ENCODE measurements at places on chromosomes 4 and X.

DNA sequence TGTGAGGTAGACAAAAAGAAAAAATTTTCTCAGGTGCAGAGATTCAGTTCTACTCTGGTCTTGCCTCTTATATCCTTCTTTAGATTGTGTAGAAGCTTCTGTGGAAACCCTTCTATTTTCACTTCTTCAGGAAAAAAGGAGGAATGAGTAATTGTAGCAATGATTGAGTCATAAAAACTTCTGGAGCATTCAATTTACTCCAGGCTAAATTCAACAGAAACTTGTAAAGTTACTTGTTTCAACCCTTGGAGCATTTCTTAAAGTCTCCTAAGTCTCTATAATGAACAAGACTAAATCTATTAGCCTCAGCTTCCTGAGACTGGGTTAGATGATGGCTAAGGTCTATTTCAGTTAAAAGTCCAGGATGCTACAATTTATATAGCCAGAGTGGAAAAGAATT is 29.9 kb downstream of the BOD1L1 start:
- no peak for DNase-seq

GRCh38 chrX:38654302-38654701 is 93.0 kb downstream of the TSPAN7 start:
- DNase-seq = no peak

DNA sequence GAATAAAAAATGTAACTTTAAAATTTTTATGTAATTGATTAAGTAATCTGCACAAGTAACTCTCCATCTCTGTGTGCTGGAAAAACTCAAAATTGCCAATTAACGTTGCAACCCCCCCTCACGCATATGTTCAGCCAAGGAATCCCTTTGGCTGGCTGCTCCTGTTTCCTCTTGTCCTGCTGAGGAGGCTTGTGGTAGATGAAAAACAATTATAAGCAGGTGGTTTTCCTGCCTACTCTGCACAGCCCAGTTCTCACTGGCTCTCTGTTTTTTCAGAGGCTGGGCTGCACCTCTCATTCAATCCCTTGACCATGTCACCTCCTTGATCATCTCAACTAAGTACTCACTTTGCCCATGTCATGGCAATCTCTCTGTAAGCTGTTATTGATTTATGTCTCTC is 1068.4 kb downstream of the ARAP2 start:
- DNase-seq = no peak

DNA sequence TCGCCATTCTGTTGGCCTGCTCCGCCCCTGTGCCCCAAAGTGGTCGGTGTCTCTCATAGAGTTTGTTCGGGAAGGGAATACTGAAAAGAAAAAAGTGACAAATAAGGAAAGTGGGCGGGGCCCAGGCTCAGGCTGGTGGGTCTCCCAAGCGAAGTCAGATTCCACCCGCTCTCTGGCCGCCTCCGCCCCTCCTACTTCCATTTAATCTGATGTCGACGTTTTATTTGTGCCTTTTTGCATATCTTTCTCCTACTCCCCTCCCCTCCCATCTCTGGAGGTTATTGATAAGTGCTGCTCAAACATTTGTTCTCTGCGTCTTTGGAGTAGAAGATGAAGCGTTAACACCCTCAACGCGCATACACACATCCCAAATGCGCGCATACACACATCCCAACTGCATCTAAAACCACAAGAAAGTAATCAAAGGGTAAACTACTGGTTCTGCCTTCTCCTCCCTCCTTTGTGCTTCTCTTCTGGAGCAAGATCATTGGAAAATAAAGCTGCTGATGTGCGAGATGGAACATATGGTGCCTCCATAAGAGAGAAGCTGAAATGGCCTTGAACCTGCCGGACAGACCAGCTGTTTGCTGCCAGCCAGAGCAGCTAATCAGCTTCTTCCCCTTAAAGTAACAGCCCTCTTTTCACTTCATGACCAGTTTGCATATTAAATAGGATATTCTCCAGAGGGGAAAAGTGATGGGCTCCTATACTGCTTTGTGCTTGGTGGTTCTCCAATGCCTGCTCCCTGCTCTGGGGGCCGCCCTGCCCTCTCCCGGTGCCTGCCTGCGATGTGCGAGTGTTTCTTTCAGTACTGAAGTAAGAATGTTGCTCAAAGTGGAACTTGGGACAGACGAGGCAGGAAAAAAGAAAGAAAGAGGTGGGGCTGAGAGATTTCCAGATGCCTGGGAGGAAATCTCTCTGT is 3.1 kb downstream of the MAMLD1 start:
- DNase-seq = no peak

DNA sequence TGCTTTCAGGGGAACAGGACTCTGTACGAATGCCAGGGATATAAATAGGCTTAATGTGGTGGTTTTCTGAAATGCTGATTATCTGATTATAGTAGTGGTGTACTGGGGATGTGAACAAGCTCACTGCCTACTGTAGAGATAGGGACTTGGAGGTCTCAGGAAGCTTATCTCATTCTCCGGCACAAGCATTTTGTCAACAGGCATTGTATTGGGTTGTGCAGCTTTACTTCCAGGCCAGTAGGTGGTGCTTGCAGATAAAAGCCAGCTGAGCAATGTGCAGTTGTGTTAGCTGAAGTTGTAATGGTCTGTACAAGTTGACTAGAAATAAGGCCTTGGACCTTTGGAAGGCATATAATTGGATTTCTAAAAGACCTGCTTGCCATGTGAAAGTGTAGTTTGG is 49.5 kb upstream of the TMLHE start:
- no peak for DNase-seq

DNA sequence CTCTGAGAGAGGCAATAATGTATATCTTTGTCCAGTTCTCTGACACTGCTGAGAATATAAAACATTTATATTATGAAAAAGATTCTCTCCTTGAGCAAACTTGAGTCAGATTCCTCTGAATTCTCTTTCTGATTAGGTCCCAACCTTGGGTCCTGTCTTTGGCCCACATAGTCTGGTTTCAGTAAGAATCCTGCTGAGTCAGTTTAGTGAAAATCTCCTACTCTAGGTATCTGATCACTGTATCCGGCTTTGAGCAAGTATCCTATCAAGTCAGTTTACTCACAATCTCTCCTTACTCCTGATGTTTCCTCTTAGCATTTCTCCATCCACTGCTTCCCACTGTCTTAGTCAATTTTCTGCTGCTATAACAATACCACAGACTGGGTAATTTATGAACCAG is 253.9 kb downstream of the OPHN1 start:
- DNase-seq = no peak

- no peak for DNase-seq
These were observed 17.5 kb upstream of the TBC1D1 start for GRCh38 chr4:37873386-37873785.

GRCh38 chrX:21354725-21355124 is 19.5 kb upstream of the CNKSR2 start:
- no peak for DNase-seq

- no peak for DNase-seq
These were observed 1.1 kb downstream of the FGFR3 start for GRCh38 chr4:1793940-1794808.

DNA sequence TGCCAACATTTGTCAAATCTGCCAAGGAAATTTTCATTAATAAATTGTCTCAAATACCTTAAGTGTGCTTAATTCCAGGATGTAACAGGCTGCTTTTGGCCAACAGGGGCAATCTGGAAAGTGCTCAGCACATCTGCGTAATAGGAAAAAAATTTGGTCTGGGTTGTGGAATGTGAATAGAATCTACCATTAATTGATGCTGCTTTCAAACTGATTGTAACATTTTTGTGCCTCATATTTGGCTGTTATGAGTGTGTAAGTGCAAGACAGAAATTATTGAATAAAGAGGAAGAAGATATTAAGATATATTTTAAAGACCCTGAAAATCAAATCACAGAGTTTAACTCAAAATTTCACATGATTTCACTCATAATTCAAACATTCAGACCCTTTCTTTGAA is 41.1 kb downstream of the REELD1 start:
- DNase-seq = no peak

DNA sequence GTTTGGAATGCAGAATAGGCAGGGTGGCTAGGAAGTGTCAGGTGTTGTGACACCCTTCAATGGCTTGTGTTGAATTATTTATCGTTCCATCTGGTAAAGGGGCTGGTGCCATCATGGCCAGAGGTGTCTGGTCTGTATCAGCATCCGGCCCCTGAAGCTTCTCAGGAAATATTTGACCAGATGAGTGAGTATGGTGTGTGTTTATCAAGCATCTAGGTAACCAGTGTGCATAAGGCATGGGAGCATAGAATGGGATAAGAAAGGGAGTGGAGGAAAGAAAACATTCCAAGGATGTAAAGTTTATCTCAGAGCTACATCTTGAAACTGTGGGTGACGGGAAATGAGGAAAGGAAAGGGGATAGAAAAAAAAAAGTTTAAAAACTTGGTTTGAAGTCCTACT is 109.4 kb downstream of the KLHL4 start:
- no peak for DNase-seq

- no peak for DNase-seq
These were observed 7.8 kb downstream of the TIFA start for GRCh38 chr4:112277705-112278448.

DNA sequence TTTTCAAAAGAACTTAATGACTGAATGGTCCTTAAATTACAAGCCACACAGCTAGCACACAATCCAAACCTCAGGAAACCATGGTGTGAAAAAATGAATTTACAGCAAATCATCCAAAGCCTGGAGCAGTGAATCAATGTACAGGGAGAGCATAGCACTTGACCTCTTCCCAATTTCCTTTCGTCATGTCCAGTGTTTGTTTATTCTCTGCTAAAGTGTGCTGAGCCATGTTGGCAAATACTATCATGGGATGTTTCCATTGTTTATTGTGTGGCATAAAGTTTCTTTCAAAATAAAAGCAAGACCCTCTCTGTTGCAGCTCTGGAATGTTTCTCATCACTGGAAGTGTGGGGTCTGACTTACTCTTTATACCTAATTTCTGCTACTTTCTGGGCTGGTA is 25.4 kb upstream of the FAM47B start:
- DNase-seq = no peak

DNA sequence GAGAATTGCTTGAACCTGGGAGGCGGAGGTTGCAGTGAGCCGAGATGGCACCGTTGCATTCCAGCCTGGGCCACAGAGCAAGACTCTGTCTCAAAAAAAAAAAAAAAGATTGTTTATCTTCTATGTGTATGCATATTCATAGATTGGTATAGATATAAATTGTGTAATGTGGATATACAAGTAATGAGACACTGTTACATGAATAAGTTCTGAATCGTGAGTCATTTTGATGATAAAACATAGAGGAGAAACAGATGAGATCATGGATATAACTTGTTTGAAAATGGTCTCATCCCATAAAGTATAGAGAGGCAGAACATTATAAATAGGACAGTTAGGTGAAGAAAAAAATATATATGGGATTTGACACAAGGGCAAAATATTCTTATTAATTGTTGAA is 628.0 kb downstream of the IL1RAPL1 start:
- DNase-seq = no peak

- no peak for DNase-seq
These were observed 70.2 kb downstream of the TBL1X start for GRCh38 chrX:9535101-9535500.

GRCh38 chrX:18455384-18455783 is 30.0 kb downstream of the CDKL5 start:
- DNase-seq = no peak

GRCh38 chr4:163568843-163569242 is 74.4 kb downstream of the TMA16 start:
- DNase-seq = no peak

GRCh38 chr4:89299153-89299791 is 8.3 kb downstream of the GPRIN3 start:
- DNase-seq = no peak

- no peak for DNase-seq
These were observed 20.4 kb downstream of the APOOL start for GRCh38 chrX:85024044-85024443.

DNA sequence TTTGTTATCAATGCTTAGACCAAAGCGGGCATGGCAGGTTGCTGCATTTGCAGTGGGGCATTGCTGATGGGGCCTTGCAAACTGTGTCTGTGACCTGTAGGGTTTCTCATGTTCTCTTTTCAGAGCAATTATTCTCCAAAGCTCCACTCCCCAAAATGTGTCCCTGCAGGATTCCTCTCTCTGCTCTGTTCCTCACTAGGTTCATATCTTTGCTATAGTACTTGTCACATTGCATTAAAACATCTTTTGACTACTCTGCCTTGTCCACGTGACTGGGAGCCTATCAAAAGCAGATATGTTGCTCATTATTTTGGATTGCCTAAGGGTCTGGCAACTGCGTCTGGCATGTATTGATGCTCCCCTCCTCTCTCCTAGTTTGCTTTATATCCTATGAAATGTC is 177.7 kb upstream of the MID1 start:
- no peak for DNase-seq

DNA sequence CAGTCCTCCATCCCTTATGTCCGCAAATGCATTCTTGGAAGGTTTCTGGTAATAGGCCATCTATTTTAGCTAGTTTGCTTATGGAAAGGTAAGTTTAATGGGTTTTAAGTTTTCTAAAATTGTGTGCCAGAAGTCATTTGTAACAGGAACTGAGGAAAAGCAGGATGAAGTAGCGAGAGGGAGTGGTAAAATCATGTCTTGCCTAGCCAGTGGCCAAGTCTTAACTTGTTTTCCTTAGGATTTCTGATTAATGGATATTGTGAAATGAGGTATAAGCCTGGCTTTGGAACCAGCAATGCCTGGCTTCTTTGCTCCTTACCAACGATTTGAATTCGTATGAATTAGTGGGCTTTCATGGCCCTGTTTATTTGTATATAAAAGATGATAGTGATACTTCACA is 7.3 kb downstream of the SEC24B start:
- DNase-seq = no peak

- peak; percentile 14 for DNase-seq
These were observed 677 bp upstream of the CYP4V2 start for GRCh38 chr4:186190581-186191199.

- no peak for DNase-seq
These were observed 116.1 kb downstream of the PDLIM5 start for GRCh38 chr4:94567811-94568210.

GRCh38 chrX:43655151-43656004 is 721 bp upstream of the MAOA start:
- no peak for DNase-seq

GRCh38 chrX:53122013-53122412 is 28.1 kb downstream of the KANTR start:
- DNase-seq = no peak

- no peak for DNase-seq
These were observed 19.6 kb upstream of the CXCL5 start for GRCh38 chr4:74018116-74018515.

GRCh38 chr4:145956288-145956890 is 17.8 kb upstream of the ZNF827 start:
- DNase-seq = no peak

- DNase-seq = no peak
These were observed 54.9 kb downstream of the USP46 start for GRCh38 chr4:52604215-52604614.

DNA sequence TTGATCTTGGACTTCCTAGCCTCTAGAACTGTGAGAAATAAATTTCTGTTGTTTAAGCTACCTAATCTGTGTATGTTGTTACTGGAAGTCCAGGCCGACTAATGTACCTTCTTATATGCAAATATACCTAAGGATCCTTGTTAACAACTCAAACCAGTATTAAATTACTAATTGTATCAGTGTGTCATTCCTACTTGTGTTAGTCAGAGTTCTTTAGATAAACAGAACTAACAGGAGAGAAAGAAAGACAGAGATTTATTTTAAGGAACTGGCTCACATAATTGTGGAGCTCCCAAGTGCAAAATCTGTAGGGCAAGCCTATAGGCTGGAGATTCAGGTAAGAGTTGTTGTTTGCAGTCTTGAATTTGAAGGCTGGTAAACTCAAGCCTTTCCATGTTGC is 120.0 kb downstream of the ADGRL3 start:
- DNase-seq = no peak

- no peak for DNase-seq
These were observed 21.9 kb upstream of the LINC00632 start for GRCh38 chrX:140687706-140688105.

- DNase-seq = no peak
These were observed 37.7 kb downstream of the UGT2B7 start for GRCh38 chr4:69133993-69134392.
